ENCODE measurements at places on chromosomes 13 and 19.

DNA sequence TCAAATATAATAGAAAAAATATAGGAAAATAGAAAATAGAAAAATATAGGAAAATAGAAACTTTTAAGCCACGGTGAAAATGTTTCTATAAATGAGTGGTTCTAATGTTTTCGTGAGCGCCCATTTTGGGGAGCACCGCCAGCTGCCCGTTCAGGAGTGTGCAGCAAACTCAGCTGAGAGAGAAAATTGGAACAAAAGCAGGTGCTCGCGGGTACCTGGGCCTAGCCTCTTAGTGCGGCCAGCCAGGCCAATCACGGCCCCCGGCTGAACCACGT lies 204 bp upstream of the PDX1 start:
- DNase-seq, result no peak

DNA sequence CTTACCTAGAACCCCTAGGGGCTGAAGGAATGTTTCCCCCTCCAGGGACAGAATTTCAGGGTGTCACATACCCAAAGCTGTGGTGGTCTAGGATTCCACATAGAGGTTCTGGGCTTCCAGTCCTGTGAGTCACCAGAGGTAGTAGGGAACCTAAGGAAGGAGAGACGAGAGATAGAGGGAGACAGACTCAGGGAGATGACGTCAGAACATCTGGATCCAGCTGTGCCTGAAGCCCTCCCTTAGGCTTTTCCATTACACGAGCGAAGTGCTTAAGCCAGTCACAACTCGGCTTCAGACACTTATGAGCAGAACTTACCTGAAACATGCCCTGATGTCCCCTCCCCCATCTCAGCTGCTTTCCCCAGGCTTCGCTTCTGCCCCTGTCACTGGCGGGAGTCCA lies 11.8 kb upstream of the SELENOW start:
- no peak for DNase-seq

GRCh38 chr19:15471639-15472101 lies 7.3 kb upstream of the RASAL3 start:
- no peak for DNase-seq

GRCh38 chr13:74093691-74094090 lies 40.5 kb downstream of the KLF12 start:
- DNase-seq, result no peak

GRCh38 chr13:50334115-50334778 lies 319.0 kb downstream of the KCNRG start:
- DNase-seq, result no peak

DNA sequence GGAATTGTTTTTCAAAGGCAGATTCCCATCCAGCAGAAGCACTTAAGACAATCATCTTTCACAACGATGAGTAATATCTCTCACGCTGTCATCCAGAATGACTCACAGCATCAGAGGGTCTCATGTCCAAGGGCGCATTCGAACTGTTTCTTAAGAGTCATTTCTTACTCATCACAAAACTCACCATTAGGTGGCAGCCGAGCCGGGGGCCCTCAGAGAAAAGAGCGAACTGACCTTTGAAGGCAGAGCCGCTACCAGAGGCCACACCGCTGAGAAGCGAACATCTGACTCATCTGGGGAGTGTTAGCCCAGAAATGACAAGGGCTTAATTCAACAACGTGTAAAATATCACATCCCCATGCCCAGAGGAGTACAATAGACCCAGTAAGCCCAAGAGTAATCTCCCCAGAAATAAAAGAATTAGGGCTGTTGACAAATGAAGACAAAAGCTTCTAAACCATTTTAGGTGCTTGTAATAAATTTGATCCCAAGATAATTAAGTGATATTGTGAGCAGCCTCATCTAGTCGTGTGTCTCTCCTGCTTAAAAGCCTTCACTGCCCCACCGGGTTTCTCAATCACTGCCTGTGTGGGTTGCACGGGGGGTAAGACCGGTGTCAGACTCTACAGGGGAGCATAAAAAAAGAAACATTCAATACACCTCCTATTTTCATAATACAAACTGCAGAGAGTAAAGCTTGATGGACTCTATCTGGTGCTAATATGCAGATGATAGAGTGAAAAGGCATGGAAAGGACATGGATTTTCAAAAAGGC lies 96.2 kb downstream of the CYSLTR2 start:
- peak; percentile 61 for DNase-seq

- no peak for DNase-seq
These were observed 800.7 kb upstream of the SLITRK5 start for GRCh38 chr13:86870444-86870843.

- DNase-seq, result no peak
These were observed 6.7 kb downstream of the SIGLEC11 start for GRCh38 chr19:49954092-49954829.

GRCh38 chr19:48490981-48491792 lies 20.4 kb downstream of the LMTK3 start:
- no peak for DNase-seq

DNA sequence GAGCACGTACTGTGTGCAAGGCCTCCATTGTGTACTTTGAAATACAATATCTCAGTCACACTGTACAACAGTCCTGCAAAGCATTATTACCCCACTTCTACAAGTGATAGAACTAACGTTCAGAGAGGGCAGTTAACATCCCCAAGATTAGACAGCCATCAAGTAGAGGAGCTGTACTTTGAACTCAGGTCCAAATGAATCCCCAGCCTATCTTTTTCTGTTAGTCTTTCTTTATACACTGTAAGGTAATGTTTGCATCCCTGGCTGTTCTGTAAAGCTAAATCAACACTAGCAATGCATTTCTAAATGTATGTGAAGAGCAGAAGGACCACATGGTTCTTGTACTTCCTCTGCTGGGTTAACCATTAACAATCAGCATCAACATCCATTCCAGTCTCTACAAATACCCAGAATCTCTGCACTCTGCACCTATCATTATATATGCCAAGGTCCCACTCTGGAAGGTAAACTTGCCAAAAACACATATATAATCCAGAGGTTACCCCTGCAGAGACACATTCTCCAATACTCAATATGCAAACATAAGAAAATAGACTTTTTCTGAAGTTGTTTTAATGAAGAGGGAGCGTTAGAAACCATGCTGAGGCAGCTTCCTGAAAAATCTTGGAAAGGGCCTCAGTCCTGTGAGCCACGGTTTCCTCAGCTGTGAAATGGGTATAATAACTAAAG lies 182.3 kb downstream of the MZT1 start:
- DNase-seq, result no peak

GRCh38 chr13:19345158-19345557 lies 163.5 kb upstream of the TUBA3C start:
- no peak for DNase-seq

GRCh38 chr19:3047496-3048189 lies 14.7 kb downstream of the TLE5 start:
- DNase-seq, result peak; percentile 49

GRCh38 chr13:91181892-91182291 lies 165.6 kb upstream of the MIR17HG start:
- no peak for DNase-seq

- no peak for DNase-seq
These were observed 561.0 kb upstream of the KLF12 start for GRCh38 chr13:74695021-74695800.

DNA sequence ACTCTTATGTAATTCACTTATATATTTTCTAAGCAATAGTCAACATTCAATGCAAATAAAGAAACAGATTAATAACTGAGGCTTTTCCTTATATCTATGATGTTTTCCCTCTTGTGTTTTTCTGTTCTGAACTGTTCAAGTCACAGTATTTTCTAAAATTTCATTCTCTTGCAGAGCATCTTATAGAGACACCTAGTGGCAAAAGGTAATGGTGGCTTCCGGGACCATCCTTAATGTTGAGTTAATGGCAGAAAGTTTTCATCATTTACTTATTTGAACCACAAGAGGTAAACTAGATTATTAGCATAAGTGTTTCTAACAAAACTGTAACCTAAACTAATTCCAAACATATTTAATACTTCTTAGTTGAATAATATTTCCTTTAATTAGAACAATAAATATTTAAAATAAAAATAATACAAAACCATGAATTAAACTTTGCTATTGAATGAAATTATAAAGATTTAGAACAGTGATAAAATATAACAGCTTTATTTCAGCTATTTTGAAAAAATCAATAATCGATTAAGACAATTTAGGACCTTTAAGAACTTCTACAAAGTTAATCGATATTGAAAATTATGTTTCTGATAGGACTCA lies 1.7 kb upstream of the SLITRK5 start:
- no peak for DNase-seq

DNA sequence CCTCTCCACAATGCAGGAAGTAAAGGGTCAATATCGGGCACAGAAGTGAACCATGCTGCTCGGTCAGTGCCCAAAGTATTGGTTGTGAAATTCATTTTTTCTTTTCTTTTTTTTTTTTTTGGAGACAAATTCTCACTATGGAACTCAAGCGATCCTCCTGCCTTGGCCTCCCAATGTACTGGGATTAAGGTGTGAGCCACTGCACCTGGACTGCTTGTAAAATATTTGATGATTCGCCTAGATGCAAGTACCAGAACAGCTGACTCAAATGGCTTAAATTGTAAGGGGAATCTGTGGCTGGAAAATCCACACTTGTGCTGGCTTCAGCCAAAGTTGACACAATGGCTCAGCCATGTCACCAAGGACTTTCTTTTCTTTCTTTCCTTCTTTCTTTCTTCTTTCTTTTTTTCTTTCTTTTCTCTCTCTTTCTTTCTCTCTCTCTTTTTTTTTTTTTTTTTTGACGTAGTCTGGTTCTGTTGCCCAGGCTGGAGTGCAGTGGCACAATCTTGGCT lies 43.7 kb downstream of the NUMBL start:
- no peak for DNase-seq

DNA sequence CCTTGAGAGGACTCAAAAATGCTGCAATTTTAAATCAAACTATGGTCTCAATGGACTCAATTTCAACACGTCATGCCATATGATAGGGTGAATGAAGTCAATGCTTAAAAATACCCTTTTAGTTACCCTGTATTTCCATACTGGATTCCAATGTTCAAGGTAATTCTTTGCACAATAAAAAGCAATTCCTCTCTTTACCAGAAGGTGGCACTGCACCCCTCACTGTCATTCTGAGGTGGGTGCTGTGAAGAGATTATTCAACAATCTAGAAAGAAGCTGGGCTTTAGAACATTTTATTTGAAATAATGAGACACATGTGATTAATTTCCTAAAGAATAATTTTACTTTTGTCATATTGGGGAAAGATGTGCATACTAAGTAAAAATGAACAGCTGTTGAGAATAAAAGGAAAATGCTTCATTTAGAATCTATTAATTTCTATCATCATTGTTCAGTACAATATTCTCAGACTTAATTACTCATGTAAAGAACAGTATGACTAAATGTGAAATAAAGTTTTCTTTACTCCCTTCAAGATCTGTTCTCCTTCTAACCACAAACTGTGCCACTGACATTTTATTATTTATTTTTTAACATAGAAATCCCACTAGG lies 789.1 kb downstream of the GPC5 start:
- DNase-seq, result peak; percentile 28

DNA sequence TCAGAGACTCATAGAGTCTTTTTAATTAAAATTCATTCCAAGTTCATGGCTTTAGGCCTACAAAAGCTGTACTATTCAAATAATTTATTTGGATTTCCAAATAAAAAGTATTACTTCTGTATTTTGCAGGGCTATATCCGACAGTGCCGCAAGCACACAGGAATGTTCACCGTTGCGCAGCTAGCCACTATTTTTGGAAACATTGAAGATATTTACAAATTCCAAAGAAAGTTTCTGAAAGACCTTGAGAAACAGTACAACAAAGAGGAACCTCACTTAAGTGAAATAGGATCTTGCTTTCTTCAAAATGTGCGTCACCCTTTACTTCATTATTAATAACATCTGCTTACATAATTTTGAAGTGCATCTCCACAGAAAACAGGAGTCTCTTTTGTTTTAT lies 20.5 kb upstream of the C1QTNF9 start:
- no peak for DNase-seq

- DNase-seq, result no peak
These were observed 75.6 kb upstream of the KL start for GRCh38 chr13:32940601-32941000.

GRCh38 chr19:16460454-16460853 lies 11.3 kb downstream of the EPS15L1 start:
- DNase-seq, result no peak

GRCh38 chr13:91647361-91647990 lies 249.1 kb downstream of the GPC5 start:
- DNase-seq, result peak; percentile 14

GRCh38 chr13:79778741-79779460 lies 297.9 kb downstream of the NDFIP2 start:
- no peak for DNase-seq

GRCh38 chr13:24282256-24282655 lies 27.1 kb upstream of the C1QTNF9 start:
- no peak for DNase-seq

GRCh38 chr13:30111810-30112209 lies 195.5 kb downstream of the KATNAL1 start:
- DNase-seq, result no peak

GRCh38 chr13:38417727-38418126 lies 68.1 kb downstream of the UFM1 start:
- no peak for DNase-seq

- DNase-seq, result no peak
These were observed 8.4 kb downstream of the DYRK1B start for GRCh38 chr19:39825531-39826076.

DNA sequence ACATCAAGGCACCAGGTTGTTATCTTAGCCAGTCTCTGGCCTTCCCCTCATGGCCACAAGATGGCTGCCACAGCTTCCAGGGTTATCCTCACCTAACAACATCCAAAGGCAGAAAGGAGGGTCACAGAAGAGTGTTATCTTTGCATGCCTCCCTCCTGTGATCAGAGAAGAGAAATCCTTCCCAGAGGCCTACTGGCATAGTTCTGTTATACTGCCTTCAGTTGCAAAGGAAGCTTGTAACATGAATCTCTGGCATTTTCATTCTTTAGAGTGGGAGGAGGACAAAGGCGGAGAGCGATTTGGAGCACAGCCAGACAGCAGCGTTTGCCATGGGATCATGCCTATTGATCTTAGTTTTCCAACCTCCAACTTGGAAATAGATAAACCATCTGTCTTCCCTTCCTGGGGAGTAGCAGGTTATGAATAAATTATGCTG lies 135.7 kb downstream of the DNAJC15 start:
- no peak for DNase-seq

DNA sequence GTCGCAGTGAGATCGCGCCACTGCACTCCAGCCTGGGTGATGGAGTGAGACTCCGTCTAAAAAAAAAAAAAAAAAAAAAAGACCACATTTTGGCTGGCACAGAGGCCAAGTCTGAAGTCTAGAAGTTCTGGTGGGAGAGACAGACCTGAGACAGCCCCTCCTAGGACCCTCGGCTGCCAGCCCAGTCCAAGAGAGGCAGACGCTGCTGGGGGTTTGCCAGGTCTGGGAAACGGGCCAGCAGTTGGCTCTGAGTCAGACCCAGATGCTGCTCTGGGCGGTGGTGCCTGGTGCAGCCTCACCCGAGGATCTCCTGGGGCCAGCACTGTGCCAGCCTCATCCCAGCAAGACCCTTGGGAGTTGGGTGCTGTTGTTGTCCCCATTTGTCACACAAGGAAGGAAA lies 5.8 kb downstream of the FCHO1 start:
- no peak for DNase-seq

GRCh38 chr13:27497563-27498230 lies 47.3 kb upstream of the MTIF3 start:
- no peak for DNase-seq
